Dermis microvascular lymphatic vessel endothelial cell (primary cell): ENCODE measurements at places on chromosomes 7 and 10. TPM values are rescaled to one million over a fixed set of nuclear protein-coding genes. Genes with fewer than 3 reads are reported as not detected.

DNA sequence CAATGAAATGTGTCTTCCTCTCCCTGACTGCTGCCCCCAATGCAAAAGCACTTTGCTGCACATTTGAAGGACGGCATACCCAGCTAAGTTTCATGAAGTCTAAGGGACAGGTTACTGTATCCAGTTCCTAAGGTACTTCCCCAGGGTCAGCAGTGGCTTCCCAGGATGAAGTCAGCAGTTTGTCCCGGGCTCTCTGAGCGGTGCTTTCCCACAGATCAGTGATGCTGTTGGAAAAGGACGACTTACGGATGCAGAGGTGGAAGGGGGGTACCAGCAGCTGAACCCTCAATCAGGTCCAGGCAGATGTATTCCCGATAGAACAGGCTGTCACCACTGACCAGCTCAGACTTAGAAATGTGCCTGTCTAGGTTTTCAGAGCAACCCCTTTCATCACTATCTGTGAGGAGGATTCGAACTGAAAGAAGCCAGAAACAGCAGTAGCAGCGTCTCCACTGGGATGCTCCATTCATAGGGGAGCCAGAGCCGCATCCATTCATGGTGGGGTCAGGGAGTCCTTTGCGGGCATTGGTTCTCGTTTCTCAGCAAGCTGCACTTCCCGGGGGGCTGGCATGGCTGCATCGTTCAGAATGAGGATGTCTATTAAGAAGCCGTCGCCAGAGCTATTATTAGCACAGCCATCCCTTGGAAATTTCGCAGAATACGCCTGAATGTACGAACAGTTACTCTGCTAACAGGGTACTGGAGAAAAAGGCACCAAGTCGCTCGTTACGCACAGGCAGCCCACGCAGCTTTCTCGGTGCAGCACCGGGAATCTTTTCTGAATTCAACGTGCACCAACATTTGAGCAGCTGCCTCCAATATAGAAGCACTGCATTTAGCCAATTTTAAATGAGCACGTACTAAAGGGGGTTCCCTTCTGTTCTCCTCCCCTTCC lies 303.7 kb downstream of the PRPF18 start:
- DNase-seq, result peak; percentile 66

DNA sequence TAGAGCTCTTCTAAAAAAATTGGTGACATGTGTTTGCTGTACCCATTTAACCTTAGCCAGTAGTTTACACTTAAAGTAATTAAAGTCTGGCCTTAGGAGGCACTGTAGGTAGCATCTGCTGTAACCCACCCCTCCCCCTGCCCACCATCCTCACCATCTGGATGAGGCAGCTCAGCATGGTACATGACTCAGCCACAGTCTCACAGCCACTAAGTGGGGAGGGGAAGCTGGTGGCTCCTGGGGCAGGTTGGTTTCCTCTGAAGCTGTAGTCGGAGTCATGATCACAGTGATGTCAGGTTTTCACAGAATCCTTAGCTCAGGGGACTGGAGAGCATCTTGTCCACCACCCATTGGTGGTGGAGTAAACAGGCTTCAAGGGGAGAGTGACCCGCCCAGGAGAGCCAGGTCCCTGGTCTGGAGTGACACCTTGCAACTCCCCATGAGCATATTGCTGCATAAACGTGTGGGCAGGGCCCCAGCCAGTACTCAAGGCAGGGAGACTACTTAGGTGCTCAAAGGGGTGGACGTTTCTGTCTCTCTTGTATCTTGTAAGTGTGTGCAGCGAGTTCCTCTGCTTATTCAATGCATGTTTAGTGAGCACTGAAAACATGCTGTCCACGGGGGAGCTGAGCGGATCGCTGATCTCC lies 125.9 kb downstream of the GRK5 start:
- no peak for DNase-seq

GRCh38 chr7:143263266-143264195 lies at the start of gene GSTK1:
GSTK1 (plus strand) TSS chr7:143263441; CDS start chr7:143263514, 73 bp downstream.
- no peak for DNase-seq

DNA sequence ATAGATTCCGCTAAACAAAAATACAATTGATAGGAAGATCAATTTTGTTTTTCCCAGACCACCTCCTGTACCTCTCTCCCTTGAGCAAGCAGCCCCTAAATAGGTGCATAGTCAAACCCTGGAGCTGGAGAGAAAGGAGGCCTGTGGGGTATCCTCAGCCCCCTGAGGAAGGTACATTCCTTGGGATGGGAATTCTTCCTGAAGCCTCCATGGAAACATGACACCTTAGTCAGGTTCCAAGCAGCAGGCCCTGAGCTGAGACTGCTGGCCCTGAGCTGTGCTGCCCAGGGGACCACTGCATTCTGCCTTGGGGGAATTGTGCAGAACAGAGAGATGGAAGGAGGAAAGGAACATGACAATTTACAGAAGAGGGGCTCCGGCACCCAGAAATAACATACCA lies 7.4 kb downstream of the HNRNPF start:
- no peak for DNase-seq

DNA sequence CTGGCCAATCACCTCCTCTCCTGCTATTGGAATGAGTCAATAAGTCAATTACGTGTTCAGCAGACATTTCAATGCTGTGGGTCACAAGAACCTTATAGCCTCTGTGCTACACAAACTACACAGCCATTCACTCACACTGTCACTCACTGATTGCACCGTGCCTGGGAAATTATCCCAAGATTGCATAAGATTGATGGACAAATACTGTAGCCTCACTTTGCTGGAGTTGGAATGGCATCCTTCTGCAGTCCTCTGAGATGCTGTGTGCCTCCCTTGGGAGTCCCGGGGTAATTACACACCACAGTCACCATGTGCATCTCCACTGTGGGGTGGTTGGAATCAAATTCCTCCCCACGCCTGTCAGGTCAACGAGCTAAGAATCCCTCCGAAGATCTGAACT lies 358.7 kb upstream of the MGMT start:
- no peak for DNase-seq

GRCh38 chr10:110556969-110557601 lies 10.4 kb upstream of the SMC3 start:
- DNase-seq, result peak; percentile 31

DNA sequence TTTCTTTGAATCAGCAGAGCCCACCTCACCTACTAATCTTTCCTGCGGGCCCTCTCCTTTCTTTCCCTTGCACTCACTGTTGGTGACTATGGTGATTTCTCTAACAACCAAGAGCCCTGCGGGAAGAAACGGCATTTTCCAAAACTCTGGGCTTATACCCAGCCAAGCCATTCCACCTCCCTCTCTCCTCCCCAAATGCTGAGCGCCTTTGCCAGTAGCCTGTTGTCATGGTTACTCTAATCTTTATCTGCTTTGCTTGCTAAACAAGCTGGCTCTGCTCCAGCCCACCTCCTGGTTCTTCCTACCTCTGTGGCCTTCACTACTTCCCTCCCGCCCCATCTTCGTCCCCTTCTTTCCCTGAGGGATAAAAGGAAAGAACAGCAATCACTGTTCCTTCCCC lies 86.7 kb downstream of the DGKI start:
- DNase-seq, result no peak

- DNase-seq, result no peak
Measured at GRCh38 chr7:47145186-47145725, 436.7 kb downstream of the TNS3 start.

- DNase-seq, result no peak
Measured at GRCh38 chr10:126638542-126638941, 32.0 kb downstream of the C10orf90 start.

DNA sequence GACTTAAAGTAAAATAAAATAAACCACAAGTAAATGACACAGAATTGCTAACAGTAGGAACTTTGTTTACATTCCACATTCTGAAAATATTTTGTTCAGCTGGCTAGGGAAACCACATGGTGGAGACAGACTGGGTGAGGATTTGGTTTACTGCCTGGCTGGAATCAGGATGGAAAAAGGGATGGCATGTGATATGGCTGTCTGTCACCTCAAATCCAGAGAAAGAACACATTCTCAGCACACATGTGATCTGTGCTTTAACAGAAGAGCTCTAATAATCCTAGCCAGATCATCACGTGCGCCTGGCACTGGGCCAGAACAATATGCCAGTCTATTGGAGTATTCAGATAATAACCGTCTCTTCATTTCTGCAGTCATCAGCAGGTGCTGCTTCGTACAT lies 90.9 kb upstream of the PIP4K2A start:
- peak; percentile 50 for DNase-seq

DNA sequence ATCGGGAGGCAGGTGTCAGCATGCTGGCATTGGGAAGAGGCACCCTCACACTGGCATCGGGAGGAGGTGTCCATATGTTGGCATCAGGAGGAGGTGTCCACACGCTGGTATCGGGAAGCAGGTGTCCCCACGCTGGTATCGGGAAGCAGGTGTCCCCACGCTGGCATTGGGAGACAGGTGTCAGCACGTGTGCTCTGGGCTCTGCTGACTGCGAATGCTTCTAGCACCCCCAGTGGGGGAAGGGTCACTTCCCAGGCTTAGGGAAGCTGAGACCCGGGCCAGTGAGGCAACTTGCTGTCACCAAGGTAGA lies 92.5 kb upstream of the IKZF1 start:
- DNase-seq, result no peak

DNA sequence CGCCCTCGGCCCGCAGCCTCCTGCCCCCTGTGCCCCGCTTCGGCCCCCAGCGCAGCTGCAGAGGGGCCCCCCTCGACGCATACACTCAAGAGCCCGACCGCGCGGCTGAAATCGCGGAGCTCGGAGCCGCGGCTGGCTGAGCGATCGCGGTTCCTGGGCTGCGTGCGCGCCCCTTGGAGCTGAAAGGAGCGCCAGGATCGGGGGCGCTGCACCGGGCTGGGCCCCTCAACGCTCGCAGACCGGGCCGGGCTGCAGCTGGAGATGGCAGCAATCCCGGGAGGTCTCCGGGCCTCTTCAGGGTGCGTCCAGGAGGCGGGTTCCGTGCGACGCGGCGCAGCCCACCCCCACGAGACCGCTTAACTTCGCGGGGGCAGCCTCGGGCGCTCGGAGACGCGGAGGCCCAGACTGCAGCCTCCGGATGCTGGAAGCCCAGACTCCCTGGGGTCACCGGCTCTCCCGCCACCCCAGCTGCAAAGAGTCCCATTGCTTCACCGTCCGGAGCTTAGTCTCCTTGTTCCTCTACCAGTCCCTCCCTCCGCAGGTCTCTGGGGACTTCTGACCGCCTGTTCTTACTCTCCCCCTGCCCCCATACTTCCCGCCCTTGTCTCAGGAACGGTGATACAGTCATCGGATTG lies 73.0 kb upstream of the LRRC4 start:
- DNase-seq, result no peak

- no peak for DNase-seq
Measured at GRCh38 chr10:122285506-122286444, 14.7 kb downstream of the BTBD16 start.

GRCh38 chr10:63337455-63338251 lies 128.1 kb downstream of the JMJD1C start:
- no peak for DNase-seq

DNA sequence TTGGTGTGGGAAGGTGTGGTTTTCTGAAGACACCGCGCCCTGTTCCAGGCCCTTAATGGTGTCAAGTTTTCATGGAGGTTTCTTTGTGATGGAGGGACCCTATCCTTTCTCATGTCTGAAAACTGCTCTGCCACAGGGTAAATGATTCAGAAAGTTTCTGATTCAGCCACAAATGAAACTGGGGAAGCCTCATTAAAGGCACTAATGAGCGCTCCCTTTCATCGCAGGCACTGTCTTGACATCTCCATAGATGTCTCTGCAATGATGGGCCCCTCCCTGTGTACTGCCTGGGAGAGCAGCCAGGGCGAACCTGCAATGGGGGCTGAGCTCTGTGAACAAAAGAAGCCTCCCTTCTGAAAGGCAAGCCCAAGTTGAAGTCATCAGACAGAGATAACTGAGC lies 355.3 kb downstream of the PRPF18 start:
- no peak for DNase-seq

- DNase-seq, result peak; percentile 98
Measured at GRCh38 chr7:12771378-12771877, 84.0 kb downstream of the ARL4A start.

DNA sequence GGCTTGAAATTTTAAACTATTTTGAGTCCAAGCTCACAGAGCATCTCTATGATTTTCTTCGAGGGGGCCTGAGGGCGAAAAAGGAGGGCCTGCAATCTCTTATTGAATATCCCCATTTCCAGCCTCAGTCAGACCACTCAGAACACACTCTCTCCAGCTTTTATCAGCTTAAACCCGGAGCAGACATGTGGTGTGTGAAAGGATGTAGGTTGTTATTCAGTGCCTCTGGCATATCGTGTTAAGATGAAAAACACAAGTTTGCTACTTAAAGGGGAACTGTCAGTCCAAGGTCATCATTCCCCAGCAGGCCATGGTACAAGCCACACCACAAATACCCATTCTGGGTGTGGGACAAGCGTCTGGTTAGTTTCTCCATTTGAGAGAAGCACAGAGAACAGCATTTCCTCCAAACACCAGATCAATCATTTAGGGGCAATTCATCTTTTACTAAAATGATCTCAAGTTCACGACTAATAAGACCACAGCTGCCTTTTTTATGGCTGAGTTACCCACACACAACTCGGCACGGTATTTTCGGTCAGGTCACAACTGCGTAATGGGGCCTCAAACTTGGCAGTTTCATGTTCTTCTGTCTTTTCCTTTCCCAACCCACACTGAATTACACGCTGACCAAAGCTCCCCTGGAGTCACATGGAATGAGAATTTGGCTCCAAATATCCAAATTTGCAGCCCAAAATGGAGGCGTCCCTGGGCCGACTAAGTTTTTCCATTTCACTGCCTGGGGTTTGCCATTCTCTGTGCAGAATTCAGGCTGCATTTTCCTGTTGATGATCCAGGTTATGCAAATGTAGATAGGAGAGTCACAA lies 188.4 kb downstream of the SEM1 start:
- no peak for DNase-seq

DNA sequence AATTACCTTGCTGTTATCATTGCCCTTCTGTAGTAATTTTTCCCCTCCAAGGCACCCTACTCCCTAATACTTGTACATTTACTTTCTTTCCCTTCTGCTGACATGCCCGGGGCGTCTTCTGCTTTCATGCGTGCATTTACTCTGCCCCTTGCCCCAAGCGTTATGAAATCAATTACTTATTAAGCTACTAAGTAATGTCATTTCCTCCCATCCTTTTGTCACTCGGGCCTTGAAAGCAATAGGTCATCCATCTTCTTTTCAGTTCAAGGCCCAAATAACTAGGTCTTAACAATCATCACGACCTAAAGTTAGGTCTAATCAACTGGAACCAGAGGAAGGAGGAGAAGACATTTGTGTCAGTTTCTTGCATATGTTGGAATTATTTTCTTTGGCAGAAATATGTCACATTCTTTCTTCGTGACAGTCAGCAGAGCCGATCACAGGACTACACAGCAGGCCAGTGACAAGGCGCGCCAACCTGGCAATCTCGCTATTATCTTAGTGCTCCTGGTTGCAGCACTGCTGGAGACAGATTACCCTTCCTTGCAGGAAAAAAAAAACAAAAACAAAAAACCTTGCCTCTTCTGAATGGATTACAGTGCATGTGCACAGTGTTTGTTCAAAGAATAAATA lies 179.2 kb downstream of the RELN start:
- no peak for DNase-seq

GRCh38 chr10:43892062-43892770 lies 243.5 kb upstream of the ZNF32 start:
- DNase-seq, result no peak

Gene C10orf95
- under 0.01 TPM in 1 of 2 replicates, not detected in the other for total RNA-seq

Gene SERPINE1
- total RNA-seq, result 81.9 and 88.2 TPM in 2 replicates

Gene FKBP6
- total RNA-seq, result not detected in 2 replicates

Gene IGF2BP3
- total RNA-seq, result 4.3 and 12.3 TPM in 2 replicates

Gene AEBP1
- 9.1 and 19.6 TPM in 2 replicates for total RNA-seq

Gene LRRC4
- total RNA-seq, result 0.77 and 0.89 TPM in 2 replicates

Gene SDK1
- 0.39 and 2.1 TPM in 2 replicates for total RNA-seq

Gene UCN3
- total RNA-seq, result not detected in 2 replicates

Gene PNLIP
- total RNA-seq, result not detected in 2 replicates

Gene SLC39A12
- total RNA-seq, result under 0.01 TPM in 1 of 2 replicates, not detected in the other

Gene NHLRC2
- total RNA-seq, result 11.4 and 13.7 TPM in 2 replicates

Gene PLCE1
- 1.0 and 6.7 TPM in 2 replicates for total RNA-seq

Gene TMEM178B
- total RNA-seq, result under 0.01 TPM in 2 replicates

Gene NFE2L3
- 16.2 and 20.7 TPM in 2 replicates for total RNA-seq

Gene CPED1
- total RNA-seq, result 0.77 and 1.0 TPM in 2 replicates
